ENCODE measurements at places on chromosomes 13 and 19. TPM values are rescaled to one million over a fixed set of nuclear protein-coding genes. Genes with fewer than 3 reads are reported as not detected.

CALR3 gene
- total RNA-seq: not detected

PSG1 gene
- total RNA-seq: 1.7 TPM

C19orf81 gene
- total RNA-seq: not detected

ZNF208 gene
- total RNA-seq: 0.33 TPM

DZIP1 gene
- 62.0 TPM for total RNA-seq

CCDC70 gene
- total RNA-seq: not detected

MAP1S gene
- total RNA-seq: 56.9 TPM

PSG3 gene
- total RNA-seq: not detected

HIF3A gene
- total RNA-seq: 2.8 TPM

SLC25A41 gene
- 0.07 TPM for total RNA-seq

ACTMAP gene
- total RNA-seq: 2.9 TPM

IRGQ gene
- total RNA-seq: 29.3 TPM

GJB2 gene
- 0.07 TPM for total RNA-seq

FAM216B gene
- total RNA-seq: not detected

ATP11A gene
- 13.6 TPM for total RNA-seq

CILP2 gene
- 0.17 TPM for total RNA-seq
